SJCRH30 (cell line): ENCODE measurements at places on chromosomes 5 and 9.

DNA sequence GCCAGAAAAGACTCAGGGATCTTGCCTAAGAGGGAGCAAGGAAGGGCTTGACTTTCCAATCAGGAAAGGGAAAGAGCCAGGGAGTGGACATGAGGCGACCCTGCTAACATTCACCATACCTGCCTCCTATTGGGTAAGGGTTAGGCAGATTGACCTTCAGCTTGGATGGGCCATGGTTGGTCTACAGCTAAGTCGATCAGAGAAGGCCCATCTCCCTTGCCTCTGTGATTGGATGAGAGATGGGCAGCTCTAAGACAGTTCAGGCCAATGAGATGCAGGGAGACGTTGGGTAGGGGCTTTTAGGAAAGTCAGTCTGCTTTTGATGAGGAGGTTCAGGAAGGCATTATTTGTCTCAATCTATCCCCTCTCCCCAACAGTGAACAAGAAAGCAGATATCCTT lies 135.0 kb upstream of the STC2 start:
- no peak for DNase-seq

GRCh38 chr9:75855509-75855908 lies 35.0 kb upstream of the PCSK5 start:
- no peak for DNase-seq

DNA sequence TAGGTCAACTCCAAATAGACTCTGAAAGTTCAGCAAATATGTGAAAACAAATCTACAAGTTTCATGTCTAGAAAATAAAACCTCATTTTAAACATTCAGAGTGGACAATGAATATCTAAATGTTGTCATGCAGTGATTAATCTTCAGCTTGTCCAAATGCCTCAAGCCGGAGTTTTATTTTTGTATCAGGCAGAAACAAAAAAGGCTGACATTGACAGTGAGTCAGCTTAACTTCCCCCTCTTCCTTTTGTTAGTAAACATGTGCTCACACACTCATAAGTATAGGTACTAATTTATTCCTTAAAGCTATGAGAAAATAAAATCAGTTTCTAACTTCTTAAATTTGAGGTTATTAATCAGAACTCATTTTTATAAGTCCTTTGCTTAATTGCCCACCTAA lies 467.9 kb upstream of the DAB2 start:
- no peak for DNase-seq

DNA sequence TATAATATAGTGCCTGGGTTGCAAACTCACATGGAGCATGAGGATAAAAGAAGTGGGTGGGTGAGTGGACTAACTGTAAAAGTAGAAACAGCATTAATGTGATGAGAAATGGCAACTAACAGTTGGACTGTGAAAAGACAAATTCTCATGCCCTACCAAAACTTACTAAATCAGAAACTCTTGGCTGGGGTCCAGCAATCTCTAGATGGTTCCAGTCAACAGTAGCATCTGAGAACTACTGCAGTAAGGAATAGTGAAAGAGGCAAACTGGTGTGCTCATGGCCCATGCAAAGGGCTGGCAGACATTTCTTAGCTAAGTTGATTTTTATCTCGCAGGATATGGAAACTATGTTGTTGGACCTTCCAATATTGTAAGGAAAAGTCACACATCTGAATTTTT lies 150.3 kb downstream of the PIK3R1 start:
- no peak for DNase-seq

GRCh38 chr9:112332214-112332613 lies 1.2 kb downstream of the PTBP3 start:
- DNase-seq: no peak

GRCh38 chr9:113737517-113738271 lies 138.4 kb upstream of the ZNF618 start:
- peak; percentile 83 for DNase-seq

GRCh38 chr5:96329289-96329688 lies 103.8 kb downstream of the PCSK1 start:
- DNase-seq: peak; percentile 26

DNA sequence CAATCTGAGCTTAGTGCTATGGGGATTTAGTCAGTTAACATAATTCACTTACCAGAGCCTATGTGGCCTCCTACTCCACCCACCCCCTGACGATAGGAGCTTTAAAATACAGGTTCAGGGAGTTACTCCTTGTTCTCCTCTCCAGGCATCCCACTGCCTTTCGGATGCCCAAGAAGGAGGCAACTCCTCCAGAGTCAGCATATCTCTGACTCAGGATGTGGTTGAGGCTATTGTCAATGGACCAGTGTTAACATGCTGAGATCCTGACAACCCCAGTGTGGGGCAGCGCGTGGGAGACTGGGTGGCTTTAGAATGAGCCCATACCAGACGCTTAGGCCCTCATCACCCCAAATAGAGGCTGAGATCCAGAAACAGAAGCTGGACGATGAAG lies 27.4 kb downstream of the BICD2 start:
- DNase-seq: no peak

DNA sequence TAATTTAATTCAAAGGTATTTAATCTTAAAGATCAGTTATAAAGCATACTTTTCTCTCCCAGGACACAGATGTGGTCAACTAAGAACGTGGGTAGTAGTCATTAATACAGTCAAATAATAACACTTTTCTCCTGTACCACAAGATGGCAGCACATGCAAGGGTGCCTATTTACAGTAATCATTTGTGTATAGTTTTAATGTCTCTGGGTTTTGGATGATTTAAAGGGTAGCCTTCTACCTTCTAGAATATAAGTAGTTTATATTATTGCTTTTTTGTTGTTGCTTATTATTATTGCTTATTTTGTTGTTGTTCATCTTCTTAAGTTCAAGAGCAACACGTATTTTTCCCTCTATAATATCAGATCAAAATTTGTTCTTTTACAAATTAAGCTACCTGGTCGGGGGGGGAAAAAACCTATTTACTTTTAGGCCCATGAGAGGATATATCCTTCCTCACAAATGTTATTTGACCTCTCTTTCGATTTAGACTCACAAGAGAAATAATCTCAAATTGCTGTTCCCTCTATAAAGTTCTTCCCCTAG lies 59.6 kb upstream of the SLC27A6 start:
- peak; percentile 35 for DNase-seq
